ENCODE measurements at places on chromosomes 3 and 15.

DNA sequence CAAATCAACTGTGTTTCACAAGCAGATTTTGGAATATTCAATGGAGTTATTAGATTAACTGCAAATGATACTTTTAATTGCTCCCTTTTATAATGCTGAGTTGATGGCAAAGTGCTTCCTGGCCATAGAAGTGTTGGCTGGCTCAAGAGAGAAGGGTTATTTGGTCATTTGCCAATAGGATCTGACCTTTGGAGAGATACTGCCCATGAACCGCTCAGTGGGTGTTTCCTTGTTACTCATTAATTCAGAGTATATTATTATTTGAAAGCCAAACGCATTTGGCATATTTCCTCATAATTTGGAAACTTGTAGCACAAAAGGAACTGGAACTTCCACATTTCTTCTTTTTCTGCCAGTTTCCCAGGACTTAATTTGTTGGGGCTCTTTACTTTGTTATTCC, 234.7 kb downstream of the CDIN1 start:
- no peak for DNase-seq

GRCh38 chr3:137771401-137772213, 7.5 kb downstream of the SOX14 start:
- DNase-seq, result no peak

DNA sequence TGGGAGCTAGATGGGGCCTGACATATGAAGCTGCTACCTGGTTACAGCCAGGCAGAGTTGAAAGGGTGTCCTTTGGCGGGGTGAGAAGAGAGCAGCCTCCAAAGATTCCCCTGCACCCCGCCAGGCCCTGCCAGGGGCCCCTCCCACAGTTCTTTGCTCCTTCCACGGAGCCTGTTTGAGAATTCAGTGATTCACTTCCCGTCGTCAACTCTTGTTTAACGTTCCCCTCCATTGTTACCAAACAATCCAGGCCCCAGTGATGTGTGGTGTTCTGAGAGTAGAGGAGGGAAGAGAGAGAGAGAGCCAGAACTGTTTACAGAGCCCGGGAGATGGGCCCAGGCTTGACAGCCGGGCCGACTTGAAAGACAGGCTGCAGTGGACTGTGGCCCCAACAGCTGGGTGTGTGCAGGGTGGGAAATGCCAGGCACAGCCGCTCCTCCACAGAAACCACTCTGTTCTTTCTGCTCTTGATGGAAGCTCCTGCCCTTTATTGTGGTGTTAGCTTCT, 81.5 kb downstream of the SMAD3 start:
- DNase-seq, result no peak

GRCh38 chr3:123138839-123139444, 62.8 kb upstream of the SEC22A start:
- DNase-seq, result no peak

- no peak for DNase-seq
Measured at GRCh38 chr3:29486096-29486495, 205.2 kb downstream of the RBMS3 start.

DNA sequence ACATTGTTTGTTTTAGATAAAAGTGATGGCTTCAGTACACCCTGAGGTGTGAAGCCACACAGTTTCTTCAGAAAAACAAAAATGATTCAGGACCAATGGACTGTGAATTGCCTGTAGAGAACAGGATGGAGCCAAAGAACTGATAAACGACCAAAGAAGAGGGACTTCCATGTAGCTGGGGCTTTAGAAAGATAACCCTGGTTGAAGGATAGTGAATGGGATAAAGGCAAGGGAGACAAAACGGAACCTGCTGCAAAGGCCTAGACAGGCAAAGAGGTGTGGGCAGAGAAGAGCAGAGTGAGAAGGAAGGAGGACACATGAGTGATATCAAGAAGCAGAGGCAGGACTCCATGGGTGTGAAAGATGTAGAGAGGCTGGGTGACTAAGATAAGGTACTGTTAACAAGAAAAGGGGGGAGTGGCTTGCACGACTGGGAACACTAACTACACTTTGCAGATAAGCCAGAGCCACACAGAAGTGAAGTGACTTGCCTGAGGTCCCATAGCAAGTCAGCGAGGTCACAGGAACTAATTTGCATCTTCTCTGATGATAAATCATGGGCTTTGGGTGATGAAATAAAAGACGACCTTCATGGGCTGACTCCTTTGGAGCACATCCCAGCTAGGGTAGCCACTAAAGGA, 44.3 kb downstream of the RAB6B start:
- no peak for DNase-seq

GRCh38 chr15:66985653-66986052, 79.7 kb upstream of the SMAD3 start:
- no peak for DNase-seq

DNA sequence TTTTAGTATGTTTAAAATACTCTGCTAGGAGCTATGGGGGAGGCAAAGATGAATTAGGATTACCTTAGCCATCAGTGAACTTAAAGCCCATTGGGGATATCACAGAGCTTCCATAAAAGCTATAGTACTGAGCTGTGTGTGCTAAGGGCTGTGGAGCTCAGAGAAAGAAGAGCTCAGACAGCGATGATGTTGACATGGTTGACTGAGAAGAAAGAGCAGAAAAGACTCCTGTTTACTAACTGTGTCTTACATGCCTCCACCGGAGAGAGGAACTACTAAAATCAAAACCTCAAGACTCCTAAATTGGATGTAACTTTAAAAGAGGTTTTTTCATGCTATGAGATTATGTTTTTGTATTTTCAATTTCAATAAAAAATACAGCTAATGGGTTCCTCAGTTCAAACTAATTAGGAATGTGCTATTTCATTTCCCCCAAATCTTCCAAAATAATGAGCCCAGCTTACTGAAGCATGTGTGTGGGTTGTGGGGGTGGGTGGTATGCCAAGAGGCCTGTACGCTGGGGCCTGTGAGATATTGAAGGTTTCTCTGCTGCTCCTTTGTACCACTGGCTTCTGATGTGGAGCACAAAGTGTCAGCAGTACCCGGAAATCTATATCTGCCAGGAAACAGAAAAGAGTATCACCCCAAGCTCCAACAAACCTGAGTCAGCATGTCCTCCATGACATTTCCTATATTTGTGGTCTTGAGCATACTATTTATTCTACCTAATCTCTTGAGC, 22.7 kb downstream of the DGKG start:
- no peak for DNase-seq

GRCh38 chr3:32405155-32405554, 13.5 kb downstream of the CMTM7 start:
- no peak for DNase-seq

- DNase-seq, result no peak
Measured at GRCh38 chr15:63506537-63507035, 2.2 kb downstream of the USP3 start.

GRCh38 chr3:120765830-120766493, 23.4 kb downstream of the GTF2E1 start:
- no peak for DNase-seq

DNA sequence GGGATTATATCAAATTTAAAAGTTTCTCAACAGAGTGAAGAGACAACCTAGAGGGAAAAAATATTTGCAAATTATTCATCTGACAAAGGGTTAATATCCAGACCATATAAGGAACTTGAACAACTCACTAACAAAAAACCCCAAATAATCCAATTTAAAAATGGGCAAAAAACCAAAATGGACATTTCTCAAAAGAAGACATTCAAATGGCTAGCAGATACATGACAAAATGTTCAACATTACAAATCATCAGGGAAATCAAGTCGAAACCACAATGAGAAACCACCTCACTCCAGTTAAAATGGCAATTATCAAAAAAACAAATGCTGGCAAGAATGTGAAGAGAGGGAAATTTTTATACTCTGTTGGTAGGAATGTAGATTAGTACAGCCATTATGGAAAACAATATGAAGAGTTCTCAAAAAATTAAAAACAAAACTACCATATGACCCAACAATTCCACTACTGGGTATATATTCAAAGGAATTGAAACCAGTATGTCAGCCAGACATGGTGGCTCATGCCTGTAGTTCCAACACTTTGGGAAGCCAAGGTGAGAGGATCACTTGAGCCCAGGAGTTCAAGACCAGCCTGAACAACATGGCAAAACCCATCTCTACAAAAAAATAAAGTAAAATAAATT, 88.5 kb downstream of the CSNK1G1 start:
- DNase-seq, result no peak

DNA sequence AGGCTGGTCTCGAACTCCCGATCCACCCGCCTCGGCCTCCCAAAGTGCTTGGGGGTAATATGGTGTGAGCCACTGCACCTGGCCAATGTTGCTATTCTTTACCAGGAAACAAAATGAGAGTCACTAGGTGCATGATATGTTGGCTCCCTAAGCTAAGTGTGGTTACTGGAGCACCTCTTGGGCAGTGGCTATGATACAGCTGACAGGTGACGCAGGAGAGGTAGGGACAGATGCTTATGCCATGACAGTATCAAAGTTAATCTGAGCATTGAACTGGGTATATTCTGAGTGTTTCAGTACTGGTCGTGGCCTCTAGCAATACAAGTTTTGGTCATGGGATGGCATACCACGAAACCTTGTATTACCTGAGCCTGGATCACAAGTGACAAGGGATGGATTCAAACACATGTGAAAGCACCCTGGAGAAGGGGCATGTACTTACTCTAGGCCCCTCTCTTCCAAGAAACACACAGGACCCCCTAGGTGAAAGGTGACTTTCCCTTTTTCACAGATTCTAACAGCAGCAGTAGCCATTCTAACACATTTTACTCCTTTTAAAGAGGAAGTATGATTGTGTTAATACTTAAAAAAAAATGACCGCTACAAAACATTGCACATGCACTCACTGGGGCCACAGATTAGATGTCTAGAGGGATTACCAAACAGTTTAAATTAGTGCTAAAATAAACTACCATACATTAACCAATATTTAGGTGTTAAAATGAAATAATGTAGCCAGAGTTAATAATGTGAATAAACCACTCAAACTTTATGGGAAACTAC, 467.3 kb downstream of the SHQ1 start:
- no peak for DNase-seq

- DNase-seq, result no peak
Measured at GRCh38 chr3:172751175-172751704, 714 bp downstream of the ECT2 start.

DNA sequence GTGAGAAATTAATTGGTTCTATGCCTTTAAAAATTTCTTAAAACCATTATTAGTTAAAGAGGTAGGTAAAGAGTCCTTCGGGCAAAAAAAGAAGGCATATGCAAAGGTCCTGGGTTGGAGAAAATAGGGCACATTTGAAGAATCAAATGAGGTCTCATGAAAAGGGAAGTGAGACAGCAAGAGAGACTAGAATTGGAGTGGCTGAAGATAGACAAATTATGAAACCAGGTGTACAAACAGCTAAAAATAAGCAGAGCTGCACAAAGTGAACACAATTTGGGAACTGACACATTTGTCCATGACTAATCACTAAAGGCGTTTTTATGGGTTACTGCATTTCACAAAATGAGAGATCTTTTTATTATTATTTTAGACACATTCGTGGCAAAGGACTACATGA, 581.2 kb downstream of the PYDC2 start:
- DNase-seq, result no peak

- no peak for DNase-seq
Measured at GRCh38 chr15:74391582-74392450, 24.4 kb upstream of the CYP11A1 start.

All from NCI-H524 treated with DMSO at 0.1 percent for 48 hours (cell line).